ENCODE measurements at places on chromosomes 6 and 20.
A peak's percentile ranks its signal among the peaks of the same experiment; 100 is the strongest.

- no peak for DNase-seq
These were observed 4.2 kb downstream of the PCK1 start for GRCh38 chr20:57564951-57565642.

GRCh38 chr6:21064756-21065340 lies 528.7 kb upstream of the SOX4 start:
- DNase-seq, result no peak

DNA sequence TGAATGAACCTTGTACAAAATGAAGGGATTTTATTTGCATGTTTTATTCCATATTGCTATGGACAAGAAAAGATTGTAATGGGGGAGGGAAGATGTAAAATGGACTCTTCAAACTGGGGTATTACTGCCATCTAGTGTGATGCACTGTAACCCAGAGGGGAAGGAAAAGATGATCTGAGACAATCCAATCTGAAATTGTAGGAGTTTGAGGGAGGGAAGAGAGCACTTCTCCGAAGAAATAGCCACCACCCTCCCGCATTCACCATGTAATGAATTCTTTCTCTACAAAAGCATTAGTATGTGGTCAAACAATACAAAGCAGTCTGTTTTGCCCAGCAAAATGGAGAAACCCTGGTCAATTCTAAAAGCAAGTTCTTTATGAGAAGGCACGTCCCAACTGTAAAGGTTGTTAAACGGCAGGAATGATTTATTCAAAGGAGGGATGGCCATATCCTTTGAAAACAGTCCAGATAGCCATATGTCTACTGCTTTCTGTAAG lies 679.5 kb upstream of the NRSN1 start:
- no peak for DNase-seq

DNA sequence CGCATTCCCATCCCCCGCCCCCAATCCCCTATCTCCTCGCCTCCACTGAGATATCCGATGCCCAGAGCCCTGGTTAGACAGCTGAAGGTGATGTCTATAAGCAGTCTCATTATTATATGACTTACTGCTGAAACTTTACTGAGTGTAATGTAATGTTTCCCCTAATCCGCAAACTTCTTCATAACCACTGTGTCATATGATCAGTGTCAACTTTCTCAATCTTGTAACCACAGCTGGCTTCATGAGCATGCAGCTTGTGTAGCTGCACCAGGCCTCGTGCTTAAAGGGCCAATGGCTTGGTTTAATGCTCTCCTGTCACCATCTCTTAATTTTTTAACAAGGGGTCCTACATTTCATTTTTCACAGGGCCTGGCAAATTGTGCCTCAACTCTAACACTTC lies 8.1 kb downstream of the ASIP start:
- no peak for DNase-seq

- peak; percentile 14 for DNase-seq
These were observed 36.0 kb downstream of the CCN2 start for GRCh38 chr6:131914967-131915751.

- no peak for DNase-seq
These were observed 45.7 kb downstream of the RNASET2 start for GRCh38 chr6:166910601-166911000.

- no peak for DNase-seq
These were observed 55.2 kb downstream of the SMLR1 start for GRCh38 chr6:130882370-130882769.

DNA sequence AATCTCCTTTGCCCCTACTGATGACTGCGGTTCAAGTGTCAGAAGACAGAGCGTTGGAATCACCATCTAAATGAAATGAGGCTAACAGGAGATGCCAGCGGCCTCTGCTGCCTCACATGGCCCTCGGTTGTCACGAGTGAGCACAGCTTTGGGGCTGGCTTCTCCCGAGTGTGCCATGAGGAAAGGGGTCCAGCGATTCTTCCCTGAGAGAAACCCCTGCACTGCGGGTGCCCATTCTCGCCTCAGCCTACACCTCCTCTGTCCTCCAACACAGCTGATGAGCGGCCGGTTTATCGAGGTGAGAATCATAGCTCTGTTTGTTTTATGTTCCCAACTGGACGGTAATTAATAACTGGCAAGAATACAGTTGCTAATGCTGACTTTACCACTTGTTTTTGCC lies 144.7 kb upstream of the RPS6KA2 start:
- no peak for DNase-seq

DNA sequence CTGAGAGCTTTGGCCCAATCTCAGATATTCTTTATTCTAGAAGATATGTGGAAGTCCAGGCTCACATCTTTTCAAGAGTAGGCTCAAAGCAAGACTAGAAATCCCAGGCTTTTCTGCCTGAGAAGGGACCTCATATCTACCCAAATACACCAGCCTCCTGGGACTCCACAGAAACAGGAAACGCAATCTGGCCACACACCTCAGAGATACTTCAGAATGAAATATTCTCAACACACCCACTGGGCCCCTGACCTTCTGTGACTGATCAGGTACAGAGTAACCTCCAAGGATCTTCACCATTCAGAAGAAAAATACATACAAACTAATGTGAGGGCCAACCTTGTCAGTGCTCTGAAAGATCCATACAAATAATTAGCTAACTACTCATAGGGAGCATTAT lies 183.2 kb downstream of the HIVEP2 start:
- no peak for DNase-seq

GRCh38 chr6:167682546-167683027 lies 144.1 kb upstream of the AFDN start:
- no peak for DNase-seq

- no peak for DNase-seq
These were observed 364.5 kb downstream of the ZFAND3 start for GRCh38 chr6:38183856-38184584.

Measured in stimulated activated CD8-positive, alpha-beta memory T cell treated with anti-CD3 and anti-CD28 coated beads, Interleukin-4, amount 100 ng/mL, for 4 hours (primary cell).